ENCODE measurements at places on chromosomes 11 and 22.

- no peak for DNase-seq
Measured at GRCh38 chr11:119229741-119230140, 23.6 kb downstream of the CBL start.

- DNase-seq, result no peak
Measured at GRCh38 chr11:63144121-63144520, at the start of gene SLC22A24. SLC22A24 (minus strand) TSS chr11:63144221; CDS start chr11:63143779, 442 bp downstream.

GRCh38 chr11:124893781-124894401 is 3.8 kb downstream of the ROBO4 start:
- no peak for DNase-seq

DNA sequence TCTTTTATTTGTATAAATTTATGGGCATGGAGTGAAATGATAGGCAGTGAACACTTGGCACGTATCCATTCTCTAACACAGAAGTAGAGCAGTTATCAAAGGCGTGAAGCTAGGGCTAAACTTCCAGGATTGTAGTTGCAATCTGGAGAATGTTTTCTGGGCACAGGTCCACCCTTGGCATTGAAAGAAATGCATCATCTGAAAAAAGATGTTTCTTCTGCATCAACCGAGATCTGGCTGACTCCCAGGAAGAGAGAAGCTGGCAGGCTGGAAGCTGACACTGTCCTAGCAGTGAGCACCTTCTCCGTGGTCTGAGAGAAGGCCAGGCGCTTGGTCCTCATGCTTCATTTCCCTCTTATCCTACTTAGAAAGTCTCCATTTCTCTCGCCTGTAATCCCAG is 600.0 kb downstream of the BRD1 start:
- DNase-seq, result no peak

DNA sequence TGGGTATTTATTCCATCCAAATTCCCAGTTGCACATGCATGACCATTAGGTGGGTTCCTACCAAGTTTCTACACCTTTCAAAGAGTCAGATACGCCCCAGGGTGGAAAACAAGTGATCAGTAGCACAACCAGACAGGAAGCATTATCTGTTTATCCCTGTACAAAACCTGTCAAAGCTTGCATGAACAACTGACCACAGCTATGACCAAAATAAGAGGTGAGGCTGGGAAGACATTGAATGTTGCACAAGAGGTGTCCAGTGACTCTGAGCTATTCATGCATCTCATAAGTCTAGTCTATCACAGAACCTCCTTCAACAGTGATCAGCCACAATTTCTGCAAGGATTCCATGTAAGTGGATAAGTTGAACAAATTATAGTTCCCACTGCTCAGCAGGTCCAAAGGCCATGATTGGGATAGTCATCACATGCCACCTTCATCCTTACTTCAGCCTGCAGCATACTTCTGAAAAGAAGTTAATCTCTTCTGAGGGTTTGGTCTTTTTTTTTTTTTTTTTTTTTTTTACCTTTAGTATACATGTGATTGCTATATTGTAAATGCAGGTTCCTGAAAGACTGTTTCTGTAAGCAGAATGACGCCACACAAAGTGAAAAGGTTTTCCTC is 28.0 kb upstream of the TMEM45B start:
- no peak for DNase-seq

- no peak for DNase-seq
Measured at GRCh38 chr22:40517631-40518030, 118.9 kb downstream of the MRTFA start.

DNA sequence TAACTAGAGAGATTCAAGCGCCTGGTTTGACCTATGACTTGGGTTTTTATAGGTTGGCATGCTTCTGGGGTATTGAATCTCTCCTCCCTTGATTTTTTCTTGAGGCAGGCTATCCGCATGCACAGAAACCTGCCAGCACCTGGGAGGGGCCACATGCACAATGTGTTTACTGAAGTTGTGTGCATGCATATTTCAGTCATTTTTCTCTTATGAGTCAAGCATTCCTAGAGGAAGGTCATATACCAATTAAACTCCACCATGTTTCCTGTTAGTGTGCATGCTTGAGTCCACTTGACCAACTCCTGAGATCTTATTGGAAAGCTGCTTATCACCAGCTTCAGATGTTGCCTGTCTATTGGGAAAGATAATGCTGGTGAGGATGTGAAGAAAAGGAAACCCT is 1718.4 kb downstream of the LRRC4C start:
- no peak for DNase-seq

DNA sequence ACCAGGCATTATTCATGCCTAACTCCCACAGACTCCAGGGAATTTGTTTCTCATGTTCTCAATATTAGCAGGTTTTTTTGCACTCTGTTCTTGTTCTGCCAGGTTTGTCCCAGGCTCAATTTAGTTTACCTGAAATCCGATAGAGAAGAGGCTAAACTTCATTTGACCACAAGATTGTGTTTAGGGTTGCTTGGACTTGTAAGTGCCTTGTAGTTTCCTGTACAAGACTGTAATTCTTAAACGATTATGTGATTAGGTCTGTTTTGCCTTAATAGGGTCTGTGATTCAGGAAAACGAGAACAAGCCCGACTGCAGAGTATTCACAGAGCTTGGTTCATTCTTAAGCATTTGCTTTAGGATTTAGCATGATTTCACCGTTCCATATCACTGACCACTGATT is 1.8 kb downstream of the PRSS23 start:
- DNase-seq, result no peak

DNA sequence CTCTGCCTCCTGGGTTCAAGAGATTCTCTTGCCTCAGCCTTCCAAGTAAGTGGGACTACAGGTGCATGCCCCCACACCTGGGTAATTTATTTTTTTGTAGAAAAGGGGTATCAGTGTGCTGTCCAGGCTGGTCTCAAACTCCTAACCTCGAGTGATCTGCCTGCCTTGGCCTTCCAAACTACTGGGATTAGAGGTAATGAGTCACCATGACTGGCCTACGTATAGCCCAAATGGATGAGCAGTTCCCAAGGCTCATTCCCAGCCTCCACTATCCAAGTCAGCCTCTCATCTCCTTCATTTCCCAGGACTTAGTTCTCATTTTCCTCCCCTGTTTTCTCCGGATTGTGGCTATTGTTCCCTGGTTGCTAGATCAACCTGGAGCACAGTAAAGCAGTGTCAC is 5.6 kb downstream of the CCT8L2 start:
- no peak for DNase-seq

DNA sequence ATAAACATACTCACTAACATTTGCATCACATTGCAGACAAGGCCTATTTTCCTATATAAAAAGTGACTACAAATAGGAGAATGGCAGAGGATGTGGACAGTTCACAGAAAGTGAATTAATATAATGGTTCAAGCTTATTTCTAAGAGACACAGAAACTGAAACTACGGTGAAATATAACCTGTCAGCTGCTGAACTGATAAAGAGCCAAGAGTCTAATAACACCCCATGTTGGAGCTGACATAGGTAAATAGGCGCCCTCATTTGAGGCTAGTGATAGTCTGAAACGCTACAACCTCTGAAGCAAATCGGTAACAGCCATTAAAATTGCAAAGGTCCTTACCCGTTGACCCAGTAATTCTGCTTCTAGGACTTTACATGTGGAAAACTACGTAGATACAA is 14.0 kb downstream of the AP1B1 start:
- no peak for DNase-seq

GRCh38 chr22:28977481-28977971 is 84.1 kb downstream of the C22orf31 start:
- no peak for DNase-seq

DNA sequence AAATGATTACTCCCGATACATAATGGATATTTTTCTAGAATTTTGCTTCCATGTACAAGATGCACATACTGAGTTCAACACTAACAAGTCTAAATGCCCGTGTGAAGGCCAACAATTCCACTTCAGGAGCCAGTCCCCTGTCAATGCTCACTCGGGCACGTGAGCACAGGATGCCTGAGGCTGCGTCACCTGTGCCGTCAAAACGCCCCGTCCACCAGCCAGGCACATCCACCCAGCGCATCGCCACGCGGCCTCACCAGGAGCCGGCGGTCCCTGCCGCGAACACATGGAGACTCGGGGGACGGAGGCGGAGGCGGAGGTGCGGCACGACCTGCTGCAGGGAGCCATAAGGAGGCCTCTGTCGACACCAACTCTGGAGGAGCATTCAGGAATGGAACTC is 9.8 kb downstream of the TOLLIP start:
- no peak for DNase-seq

DNA sequence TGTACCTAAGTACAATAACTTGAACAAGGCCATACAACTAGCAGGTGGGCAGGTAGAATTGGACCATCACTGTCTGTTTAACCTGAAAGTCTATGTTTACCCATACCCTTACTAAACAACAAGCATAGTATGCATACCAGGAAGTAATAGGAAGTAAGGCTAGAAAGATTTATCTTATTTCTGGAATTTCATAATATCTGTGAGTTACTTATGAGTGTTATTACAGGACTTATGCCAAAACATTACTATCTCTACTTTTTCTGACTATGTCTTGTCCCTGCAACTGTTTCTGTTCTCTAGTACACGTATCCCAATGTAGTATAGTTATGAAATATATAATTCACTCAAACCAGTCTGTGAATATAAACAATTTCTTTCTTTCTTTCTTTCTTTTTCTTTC is 1400.8 kb upstream of the TENM4 start:
- no peak for DNase-seq

DNA sequence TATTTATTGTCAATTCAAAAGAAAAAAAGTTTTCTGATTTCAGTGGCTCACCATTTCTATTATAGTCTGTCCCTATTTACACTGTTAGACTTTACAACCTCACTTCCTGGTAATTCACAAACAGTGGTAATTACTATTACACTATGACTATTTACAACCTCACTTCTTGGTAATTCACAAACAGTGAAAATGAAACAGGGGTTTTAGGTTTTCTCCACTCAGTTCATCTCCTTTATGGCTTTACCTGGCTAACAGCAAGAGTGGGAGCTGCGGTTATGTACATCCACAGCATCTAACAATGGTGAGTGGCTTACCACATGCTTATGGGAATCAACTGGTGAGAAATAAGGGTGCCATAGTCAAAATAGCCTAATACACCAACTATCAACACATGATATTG is 166.4 kb downstream of the CASP12 start:
- DNase-seq, result no peak

DNA sequence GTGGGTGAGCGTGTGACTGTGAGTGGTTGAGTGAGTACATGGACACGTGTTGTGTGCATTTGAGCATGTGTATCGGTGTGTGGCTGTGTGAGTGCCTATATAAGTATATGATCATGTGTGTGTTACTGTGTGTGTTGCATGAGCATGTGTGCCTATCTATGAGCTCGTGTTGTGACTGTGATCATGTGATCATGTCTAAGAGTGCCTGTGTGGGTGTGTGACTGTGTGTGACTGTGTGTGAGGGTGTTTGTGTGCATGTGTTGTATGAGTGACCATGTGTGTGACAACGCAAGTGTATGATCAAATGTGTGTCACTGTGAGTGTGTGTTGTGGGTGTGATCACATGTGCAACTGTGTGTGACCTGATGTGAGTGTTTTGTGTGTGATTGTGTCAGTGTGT is 88.8 kb downstream of the UBASH3B start:
- no peak for DNase-seq

GRCh38 chr11:12430954-12431595 is 53.7 kb downstream of the PARVA start:
- DNase-seq, result peak; percentile 89

DNA sequence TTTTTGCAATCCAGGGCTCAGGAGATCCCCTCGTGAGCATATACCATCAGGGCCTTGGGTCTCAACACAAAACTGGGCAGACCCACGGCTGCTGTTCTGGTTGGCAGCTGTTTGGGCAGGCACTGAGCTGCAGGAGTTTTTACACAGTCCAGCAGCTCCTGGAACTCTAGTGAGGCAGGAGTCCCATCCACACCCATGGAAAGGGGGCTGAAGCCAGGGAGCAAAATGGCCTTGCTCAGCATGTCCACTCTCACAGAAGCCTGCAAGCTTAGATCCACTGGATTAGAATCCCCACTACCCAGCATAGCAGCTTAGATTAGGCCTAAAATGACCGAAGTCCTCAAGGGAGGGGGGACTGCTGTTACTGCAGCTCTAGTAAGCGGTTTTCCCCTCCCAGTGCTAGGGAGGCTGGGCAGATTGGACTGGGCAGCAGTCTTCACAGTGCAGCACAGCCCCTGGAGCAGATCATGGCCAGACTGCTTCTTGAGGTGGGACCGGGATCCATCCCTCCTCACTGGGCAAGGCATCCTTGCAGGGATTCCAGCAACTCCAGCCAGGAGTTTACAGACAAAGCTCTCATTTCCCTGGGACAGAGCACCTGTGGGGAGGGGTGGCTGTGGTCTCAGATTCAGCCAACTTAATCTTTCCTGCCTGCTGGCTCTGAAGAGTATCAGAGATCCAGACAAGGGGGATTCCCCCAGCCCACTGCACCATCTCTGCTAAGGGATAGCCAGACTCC is 36.4 kb upstream of the CARD16 start:
- DNase-seq, result no peak

- peak; percentile 56 for DNase-seq
Measured at GRCh38 chr11:47257517-47258316, at the start of gene NR1H3. NR1H3 (plus strand) TSS chr11:47257996; CDS start chr11:47259217, 1,221 bp downstream.

All from AG10803 (cell line).